ENCODE measurements at places on chromosomes 1 and 21.

GRCh38 chr1:78122389-78122788 is 76.6 kb downstream of the GIPC2 start:
- DNase-seq: no peak

DNA sequence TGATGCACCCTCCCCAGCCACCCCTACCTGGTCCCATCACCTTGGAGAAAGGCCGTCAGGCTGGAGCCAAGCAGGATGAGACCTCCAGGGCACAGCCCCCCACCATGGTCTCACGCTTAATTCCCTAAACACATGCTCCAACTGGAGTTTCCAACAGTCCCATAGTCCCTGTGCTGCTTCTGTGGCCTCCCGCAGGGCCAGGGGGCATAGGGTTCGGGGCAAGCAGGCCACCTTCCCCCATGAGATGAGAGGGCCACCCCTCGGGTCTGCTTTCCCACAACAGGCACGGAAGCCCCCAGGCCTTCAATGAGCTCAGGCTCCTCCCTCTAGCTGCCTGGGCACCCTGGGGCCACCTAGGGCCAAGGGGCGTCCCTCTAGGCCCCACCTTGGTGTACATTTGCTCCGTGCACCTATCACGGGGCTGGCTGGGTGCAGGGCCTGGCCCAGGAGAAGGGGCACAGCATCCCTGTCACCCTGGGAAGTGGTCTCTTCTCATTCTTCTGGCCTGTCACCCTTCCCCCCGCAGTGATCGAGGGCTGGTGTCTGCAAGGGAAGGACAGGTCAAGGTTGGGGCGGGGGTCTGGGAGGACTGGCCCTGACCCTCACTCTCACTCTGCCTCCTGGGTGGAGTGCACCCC is 42.4 kb downstream of the TRIM11 start:
- no peak for DNase-seq

- peak; percentile 91 for DNase-seq
These were observed 10.6 kb upstream of the LRRC39 start for GRCh38 chr1:100188617-100189016.

- DNase-seq: no peak
These were observed 181.0 kb downstream of the GIPC2 start for GRCh38 chr1:78226784-78227183.

GRCh38 chr1:201013031-201013485 is 10.5 kb downstream of the KIF21B start:
- DNase-seq: no peak

- peak; percentile 16 for DNase-seq
These were observed 90.9 kb downstream of the SLC30A10 start for GRCh38 chr1:219837274-219837993.

GRCh38 chr1:119964673-119965363 is 68.5 kb upstream of the ADAM30 start:
- peak; percentile 41 for DNase-seq

DNA sequence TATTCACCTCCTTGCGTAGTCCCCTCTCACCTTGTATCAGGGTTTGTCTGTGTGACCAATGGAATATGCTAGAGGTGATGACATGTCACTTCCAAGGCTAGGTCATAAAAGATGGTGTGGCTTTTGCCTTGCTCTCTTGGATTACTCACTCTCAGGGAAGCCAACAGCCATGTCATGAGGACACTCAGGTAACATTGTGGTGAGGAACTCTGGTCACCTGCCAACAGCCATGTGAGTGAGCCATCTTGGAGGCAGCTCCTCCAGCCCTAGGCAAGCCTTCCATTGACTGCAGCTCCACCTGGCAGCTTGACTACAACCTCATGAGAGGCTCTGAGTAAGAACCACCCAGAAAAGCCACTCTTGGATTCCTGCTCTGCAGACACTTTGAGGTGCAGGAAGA is 11.0 kb upstream of the HEYL start:
- DNase-seq: no peak

GRCh38 chr1:15616373-15617172 is 685 bp upstream of the DDI2 start:
- DNase-seq: no peak

GRCh38 chr1:162207862-162208261 is 138.4 kb downstream of the NOS1AP start:
- no peak for DNase-seq

Measured in NCI-H446 treated with DMSO at 0.1 percent for 48 hours (cell line).